CD4-positive, alpha-beta T cell treated with Interleukin-4 for 4 hours (primary cell): ENCODE measurements at places on chromosomes 6 and 20.
A peak's percentile ranks its signal among the peaks of the same experiment; 100 is the strongest.

GRCh38 chr6:79927758-79928157 is 19.6 kb downstream of the ELOVL4 start:
- DNase-seq, result no peak

DNA sequence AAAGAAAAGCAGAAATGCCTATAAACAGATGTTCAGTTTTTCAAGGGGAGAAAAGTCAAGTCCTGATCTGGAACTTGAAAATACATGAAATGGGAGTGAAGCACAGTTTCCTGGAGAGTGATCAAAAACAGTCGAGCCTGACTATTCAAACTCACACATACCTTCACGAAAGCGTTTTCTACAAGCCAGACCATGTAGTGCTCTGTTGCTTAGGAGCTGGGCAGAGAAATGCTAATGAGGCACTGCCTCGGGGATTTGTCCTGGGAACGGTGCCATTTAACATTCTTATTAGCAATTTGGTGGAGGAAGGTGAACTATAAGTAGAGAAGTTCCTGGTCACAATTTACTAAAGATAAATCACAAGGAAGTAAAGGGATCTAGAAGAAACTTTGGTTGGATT is 5.9 kb downstream of the NHSL1 start:
- no peak for DNase-seq

DNA sequence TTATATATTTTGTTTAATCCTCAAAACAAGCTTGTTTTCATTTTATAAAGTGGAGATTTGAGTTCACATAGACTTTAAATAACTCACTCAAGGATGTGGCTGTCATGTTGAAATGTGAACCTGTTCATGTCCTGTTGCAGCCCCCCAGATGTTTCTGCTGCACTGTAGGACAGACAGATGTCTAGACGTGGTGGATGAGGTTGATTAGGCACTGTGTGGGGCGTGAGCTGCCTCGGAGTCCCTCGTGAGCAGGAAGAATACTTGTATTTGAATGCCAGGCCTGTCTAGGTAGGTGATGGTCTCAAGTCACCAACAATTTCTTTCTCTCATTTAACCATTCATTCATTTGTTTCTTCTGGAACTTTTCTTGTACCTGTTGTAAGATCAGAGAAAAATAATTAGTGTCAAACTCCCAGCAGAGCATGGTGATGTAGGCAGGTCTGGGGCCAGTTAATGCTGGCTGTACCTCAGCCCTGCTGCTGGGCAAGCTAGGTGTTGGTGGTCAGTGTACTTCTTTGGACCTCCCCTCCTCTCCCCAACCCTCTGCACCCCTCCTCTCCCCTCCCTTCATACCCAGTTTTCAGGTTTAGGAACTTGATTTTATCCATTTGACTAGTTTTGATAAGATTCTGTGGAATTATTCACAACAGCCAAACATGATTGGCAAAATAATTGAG is 34.0 kb downstream of the AFDN start:
- DNase-seq, result no peak

- no peak for DNase-seq
Observed at GRCh38 chr6:22081709-22082108, 215.1 kb downstream of the PRL start.

GRCh38 chr6:137258170-137258569 is 39.0 kb upstream of the IFNGR1 start:
- DNase-seq, result no peak

GRCh38 chr20:3364323-3365013 is 43.0 kb downstream of the DNAAF9 start:
- DNase-seq, result no peak

GRCh38 chr20:34112600-34113101 is 608 bp upstream of the EIF2S2 start:
- no peak for DNase-seq

- no peak for DNase-seq
Observed at GRCh38 chr6:52929321-52930164, 20.0 kb upstream of the GSTA3 start.

GRCh38 chr6:107318100-107318736 is 141.1 kb downstream of the PDSS2 start:
- peak; percentile 6 for DNase-seq

- DNase-seq, result peak; percentile 33
Observed at GRCh38 chr6:26311012-26311384, 54.0 kb upstream of the BTN3A2 start.

- no peak for DNase-seq
Observed at GRCh38 chr6:102761872-102762271, 1368.4 kb downstream of the GRIK2 start.

- DNase-seq, result no peak
Observed at GRCh38 chr6:75117701-75118100, 88.2 kb downstream of the COL12A1 start.

GRCh38 chr20:35674921-35675320 is 10.2 kb upstream of the CPNE1 start:
- no peak for DNase-seq

GRCh38 chr20:47141350-47141921 is 215.1 kb downstream of the ZMYND8 start:
- no peak for DNase-seq

GRCh38 chr20:64102647-64103354 is 4.6 kb downstream of the NPBWR2 start:
- DNase-seq, result no peak

DNA sequence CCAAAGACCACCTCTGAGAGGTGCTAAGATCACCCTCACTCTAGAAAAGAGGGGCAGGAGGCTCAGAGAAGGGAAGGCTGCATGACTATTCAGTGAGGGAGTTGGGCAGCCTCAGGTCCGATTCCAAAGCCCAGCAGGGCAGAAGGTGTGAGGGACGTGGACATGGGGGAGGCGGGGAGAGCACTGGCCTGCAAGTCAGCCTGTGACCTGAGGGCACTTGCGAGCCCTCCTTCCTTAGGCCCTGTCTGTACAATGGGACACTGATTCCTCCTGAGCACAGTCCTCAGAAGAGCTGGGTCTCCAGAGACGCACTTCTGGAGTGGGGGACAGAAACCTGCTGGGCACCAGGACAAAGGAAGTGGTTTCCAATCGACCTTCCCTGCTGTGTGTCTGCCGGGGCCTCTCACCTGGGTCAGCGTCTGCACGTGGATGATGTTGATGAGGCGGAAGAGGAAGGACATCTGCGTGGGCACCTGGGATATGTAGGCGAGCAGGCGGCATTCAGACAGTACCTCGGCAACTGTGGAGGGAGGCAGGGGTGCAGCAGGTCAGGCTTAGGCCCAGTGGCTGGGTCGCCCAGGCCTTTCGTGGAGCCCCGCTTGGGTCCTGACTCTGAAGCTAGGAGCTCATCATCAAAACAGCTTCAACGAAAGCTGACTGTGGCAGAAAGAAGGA is 48.5 kb downstream of the MYH7B start:
- no peak for DNase-seq

GRCh38 chr6:122676146-122676545 is 65.9 kb downstream of the PKIB start:
- no peak for DNase-seq

DNA sequence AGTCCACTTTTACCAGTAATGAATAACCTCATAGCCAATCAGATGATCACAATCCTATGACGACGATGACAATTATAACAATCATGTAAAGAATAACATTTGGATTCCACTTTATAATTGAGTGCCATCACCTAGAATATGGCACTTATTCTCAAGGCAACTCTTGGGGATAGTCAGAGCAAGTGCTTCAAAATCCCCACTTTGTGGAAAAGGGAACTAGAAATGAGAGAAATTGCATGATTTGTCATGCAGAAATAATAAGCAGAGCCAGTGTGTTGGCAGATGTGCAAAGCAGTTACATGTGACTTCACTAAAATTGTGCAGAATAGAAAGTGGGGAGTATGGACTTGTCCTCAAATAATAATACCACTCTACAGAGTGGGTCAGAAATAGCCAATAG is 41.3 kb downstream of the FRK start:
- DNase-seq, result no peak

DNA sequence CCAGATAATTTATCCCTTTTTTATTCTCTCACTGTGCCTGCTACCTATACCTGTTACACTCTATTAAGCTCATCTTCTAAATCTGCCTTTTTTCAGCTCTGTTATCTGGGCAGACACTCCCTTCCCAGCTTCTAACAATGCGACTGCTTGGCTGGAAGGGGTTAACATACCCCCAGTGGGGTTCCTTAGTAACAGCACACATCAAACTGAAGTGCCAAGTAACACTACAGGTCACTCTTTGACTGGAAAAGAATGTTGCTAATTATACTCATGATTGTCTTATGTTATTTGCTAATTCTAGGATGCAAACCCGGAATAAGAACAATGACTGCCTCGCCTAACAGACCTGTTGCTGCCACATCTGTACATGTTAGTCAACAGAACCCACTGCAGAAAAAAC is 203.5 kb downstream of the EPM2A start:
- DNase-seq, result no peak

GRCh38 chr20:58160451-58161061 is 67.9 kb downstream of the ANKRD60 start:
- no peak for DNase-seq

- DNase-seq, result no peak
Observed at GRCh38 chr6:88908598-88909548, 54.5 kb downstream of the RNGTT start.

- DNase-seq, result no peak
Observed at GRCh38 chr6:7042056-7042653, 65.6 kb upstream of the RREB1 start.

- DNase-seq, result no peak
Observed at GRCh38 chr6:82783587-82784236, 281.9 kb downstream of the UBE3D start.

DNA sequence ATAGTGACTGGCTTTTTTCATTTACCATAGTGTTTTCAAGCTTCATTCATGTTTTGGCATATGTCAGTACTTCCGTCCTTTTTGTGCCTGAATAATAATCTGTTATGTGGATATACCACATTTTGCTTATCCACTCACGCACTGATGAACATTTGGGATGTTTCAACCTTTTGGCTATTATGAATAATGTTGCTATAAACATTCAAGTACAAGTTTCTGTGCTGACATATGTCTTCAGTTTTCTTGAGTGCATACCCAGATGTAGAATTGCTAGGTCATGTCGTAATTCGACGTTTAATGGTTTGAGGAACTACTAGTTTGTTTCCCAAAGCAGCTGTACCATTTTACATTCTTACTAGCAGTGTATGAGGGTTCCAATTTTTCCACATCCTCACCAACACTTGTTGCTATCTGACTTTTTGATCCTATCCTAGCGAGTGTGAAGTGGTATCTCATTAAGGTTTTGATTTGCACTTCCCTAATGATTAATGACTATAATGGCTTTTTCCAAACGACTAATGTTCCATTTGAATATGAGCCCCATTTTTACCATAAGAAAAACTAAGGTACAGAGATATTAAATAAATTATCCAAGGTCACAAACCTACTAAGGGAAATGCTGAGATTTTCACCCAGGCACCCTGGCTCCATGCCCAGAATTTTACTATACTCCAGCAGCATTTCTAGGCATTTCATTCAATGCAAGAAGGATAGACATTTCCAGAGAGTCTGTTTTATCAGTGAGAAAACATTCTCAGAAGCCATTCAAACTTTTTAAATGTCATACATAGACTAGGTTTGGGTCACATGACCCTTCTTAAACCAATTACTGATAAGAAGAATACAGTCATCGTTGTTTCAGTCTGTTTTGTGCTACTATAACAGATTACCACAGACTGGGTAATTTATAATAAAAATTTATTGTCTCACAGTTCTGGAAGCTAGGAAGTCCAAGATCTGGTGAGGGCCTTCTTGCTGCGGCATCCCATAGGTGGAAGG is 71.1 kb upstream of the RUNX2 start:
- DNase-seq, result no peak

GRCh38 chr6:147285087-147285855 is 81.1 kb downstream of the STXBP5 start:
- peak; percentile 34 for DNase-seq

GRCh38 chr6:34909320-34909883 is 20.3 kb downstream of the ANKS1A start:
- no peak for DNase-seq

DNA sequence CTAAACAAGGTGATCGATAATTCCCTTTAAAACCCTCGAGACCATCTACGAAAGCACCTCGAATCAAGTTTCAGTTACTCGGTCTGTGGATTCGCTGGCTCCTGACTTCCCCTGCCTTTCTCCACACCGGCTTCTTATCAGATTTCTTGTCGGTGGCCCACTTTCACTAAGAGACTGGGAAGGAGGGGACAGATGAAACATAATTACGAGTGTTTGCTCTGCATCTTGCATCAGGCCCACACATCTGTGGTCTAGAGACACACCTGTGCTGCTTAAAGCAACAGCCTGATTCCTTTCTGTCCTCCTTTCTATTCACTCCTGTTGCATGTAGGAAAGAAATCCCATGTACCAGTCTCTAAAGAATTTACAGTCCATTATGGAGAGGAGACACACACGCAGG is 37.7 kb downstream of the INSM1 start:
- DNase-seq, result no peak

GRCh38 chr20:63708301-63709148 is 686 bp downstream of the ZGPAT start:
- no peak for DNase-seq

GRCh38 chr6:153062516-153062915 is 60.0 kb upstream of the MTRF1L start:
- no peak for DNase-seq

- no peak for DNase-seq
Observed at GRCh38 chr6:142055219-142055618, 77.5 kb upstream of the GJE1 start.

GRCh38 chr6:122180132-122180531 is 219.3 kb upstream of the HSF2 start:
- DNase-seq, result no peak

- no peak for DNase-seq
Observed at GRCh38 chr6:44050872-44051505, 76.3 kb downstream of the MRPL14 start.

DNA sequence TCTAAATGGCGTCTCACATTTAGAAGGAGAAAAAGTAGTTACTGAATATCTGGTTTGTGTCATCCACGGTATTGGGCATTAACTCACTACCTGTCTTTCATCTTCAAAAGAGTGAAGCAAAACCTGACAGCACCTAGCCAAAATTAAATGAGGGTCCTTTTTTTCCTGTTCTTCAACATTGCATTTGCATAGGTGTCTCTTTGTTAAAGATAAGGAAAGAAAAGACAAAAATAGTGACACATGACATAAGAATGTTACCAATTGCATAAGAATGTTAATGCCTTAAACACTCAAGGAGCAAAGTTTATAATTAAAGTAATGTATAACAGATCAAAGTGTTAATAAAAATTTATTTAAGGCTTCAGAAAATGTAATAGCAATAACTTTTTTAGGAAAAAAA is 61.4 kb upstream of the MANEA start:
- no peak for DNase-seq

- no peak for DNase-seq
Observed at GRCh38 chr20:21534453-21534852, 20.6 kb upstream of the NKX2-2 start.

GRCh38 chr6:347951-348859 is 43.3 kb upstream of the IRF4 start:
- DNase-seq, result no peak

GRCh38 chr6:53605543-53606235 is 59.9 kb downstream of the KLHL31 start:
- DNase-seq, result no peak
